IPS DF 6.9 (cell line): ENCODE measurements at places on chromosomes 2 and 18.

GRCh38 chr2:237873897-237874551 lies 14.6 kb downstream of the RAMP1 start:
- DNase-seq: no peak

DNA sequence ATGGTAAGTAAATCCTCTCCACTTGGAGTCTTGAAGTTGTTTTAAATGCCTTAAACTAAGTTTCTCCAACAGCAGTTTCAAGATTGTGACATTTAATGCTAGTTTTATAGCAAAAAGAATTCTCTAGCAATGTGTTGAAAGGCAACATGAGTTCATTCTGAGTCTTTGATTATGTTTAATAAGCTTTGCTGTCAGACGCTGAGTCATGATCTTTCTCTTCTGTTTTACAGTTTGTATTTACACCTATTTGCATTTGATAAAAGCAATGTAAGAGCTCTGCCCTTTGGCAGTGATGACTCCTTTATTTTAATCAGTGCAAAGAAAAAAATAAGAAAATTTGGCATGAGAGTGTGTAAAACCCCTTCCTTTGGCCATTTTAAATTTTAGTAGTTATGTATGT lies 497.7 kb downstream of the STK39 start:
- DNase-seq: no peak

- DNase-seq: no peak
These were observed 68.8 kb downstream of the EMX1 start for GRCh38 chr2:72985891-72986683.

DNA sequence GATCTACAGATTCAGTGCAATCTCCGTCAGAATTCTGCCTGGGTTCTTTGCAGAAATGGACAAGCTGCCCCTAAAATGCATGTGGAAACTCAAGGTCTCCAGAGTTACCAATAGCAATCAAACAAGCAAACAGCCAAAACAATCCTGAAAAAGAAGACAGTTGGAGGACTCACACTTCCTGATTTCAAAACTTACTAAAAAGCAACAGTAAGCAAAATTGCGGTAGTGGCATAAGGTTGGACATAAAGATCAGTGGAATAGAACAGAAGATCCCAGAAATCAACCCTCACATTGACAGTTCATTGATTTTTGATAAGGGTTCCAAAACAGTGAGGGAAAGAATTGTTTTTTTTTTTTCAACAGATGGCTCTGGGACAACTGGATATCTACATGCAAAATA lies 59.7 kb downstream of the NPPC start:
- no peak for DNase-seq

- no peak for DNase-seq
These were observed 1609.3 kb upstream of the ZEB2 start for GRCh38 chr2:146129231-146129630.

DNA sequence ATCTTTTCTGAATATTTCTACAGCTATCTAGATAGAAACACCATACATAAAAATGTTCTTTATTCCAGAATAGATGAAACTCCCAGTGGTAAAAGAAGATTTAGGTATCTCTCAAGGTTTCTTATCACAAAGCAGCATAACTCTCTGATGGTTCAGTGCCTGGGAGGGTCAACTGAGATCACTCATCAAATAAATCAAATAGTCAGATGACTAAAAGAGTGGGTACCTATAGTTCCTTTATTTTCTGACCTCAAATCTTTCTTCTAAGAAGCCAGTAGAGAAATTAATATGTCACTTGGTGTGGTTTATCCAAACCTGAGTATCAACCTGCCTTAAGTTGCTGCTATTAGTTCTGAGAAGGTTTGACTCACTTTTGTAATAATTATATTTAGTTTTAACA lies 120.9 kb downstream of the TMEFF2 start:
- DNase-seq: no peak

DNA sequence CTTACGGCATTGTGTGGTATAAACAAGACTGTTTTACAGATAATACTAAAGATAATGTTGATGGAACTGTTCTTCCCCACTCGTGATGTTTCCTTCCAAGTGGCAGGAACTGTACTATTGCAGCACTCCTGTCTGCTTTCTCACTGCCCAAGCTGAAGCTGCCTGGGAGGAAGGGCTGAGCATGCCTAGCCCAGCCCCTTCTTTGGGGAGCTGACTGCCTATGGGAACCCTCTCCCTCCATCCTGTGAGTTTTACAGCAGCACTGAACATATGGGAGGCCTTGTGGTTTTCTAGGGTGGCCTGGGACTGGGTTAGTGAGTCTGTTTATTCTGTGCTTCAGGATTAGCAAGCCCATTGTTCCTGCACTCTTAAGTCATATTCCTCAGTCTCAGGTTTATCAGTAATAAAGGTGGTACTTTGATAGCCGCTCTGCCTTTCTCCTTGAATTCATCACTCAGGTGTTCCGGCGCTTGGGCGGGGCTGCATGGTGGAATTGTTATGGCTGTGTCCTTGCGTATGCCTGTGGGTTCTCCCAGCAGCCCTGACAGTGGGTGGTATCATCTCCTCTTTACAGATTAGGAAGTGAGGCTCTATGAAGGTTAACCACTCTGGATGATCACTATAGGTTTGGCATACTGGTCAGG lies 379.7 kb downstream of the PTPRM start:
- no peak for DNase-seq

- no peak for DNase-seq
These were observed 22.5 kb upstream of the NEB start for GRCh38 chr2:151756820-151757219.

GRCh38 chr18:55838319-55838718 lies 250.3 kb upstream of the TCF4 start:
- no peak for DNase-seq

GRCh38 chr2:209368914-209369313 lies 54.9 kb upstream of the MAP2 start:
- DNase-seq: no peak

DNA sequence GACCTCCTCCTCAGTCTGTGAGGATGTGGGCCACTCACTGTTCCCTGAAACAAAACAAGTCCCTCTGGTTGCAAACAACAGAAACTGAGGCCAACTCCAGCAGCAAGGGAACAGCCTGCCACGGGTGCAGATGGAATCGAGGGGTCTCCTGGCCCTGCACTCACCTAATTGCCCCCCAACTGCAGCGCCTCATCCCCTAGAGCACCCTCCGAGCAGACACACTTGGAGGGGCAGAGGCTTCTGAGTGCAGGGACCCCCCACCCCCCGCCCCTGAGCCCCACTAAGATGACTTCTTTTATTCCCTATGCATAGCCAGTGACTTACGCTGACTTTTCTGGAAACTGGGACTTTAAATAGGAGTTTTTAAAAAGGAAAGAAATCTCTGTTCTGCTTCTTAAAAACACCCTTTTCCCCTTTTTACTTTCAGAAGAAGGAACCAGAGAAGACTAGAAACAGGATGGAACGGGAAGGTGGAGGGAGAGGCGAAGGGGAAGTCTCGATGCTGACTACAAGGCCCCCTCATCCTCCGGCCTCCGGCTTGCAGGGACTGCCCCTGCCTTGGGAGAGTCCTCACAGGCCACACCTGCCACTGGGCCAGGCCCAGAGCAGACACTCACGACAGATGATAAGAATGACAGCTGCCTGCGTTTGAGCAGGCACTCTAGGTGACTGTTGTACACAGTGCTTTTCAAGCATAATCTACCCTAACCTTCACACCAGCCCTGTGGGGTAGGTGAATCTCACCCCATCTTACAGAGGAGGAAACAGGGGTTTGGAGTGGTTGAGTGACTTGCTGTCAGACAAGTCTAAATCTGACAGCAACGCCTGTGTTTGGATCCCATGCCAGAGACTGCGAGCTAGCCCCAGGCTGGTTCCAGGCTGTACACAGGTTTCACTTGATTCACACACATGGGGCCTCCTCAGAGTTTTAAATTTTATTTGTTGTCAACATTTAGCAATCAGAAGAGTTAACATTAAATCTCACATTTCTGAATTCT lies 28.2 kb upstream of the BIN1 start:
- no peak for DNase-seq

DNA sequence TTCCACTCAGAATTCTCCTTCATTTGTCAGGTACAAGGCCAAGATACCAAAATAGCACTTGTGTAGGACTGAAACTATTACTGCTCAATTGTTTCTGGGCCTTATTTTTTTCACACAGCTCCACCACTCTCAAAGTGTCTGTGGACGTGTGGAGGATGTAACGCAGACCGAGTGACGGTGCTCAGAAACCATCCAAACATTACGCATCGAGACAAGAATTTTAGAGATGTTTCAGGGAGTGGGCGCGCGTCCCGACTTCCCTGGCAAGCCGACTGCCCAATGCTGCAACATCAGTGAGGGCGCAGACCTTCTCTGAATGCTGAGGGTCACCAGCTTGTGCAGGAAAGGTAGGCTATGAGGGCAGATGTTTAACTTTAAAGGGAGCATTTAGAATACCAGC lies 108.4 kb downstream of the GATA6 start:
- no peak for DNase-seq

DNA sequence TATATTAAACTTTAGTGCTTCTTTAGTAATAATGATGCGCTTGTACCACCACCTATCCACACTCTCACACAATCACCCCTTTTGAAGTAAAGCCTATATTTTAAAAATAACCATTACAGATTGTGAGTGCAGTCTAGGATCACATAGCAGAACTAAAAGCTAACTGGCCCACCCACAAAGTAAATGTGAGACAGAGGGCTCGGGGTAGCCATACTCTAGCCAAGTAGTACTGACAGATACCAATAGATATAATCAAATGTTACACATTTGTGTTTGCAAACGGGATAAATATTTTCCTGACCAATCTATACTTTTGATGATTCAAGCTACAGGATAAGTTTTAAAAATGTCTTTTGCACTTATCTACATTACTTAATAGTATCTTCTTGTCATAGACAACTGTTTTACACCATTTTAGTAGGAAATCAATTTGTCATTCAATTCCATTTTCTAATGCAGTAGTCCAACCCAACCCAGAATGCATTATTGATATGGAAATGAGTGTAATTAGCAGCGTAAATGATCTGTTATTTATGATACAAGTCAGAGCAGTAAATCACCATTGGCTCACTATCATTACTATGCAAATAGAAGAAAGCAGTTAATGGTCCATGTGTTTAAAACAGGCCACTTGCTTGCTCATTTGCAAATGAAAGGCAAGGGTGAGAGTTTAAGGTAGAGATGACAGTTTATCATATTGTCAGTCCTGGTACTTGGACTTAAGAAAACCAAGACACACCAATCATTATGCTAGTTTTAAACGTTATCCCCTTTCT lies 111.8 kb downstream of the ERBB4 start:
- no peak for DNase-seq

GRCh38 chr18:57887543-57888383 lies 84.6 kb upstream of the ATP8B1 start:
- no peak for DNase-seq

DNA sequence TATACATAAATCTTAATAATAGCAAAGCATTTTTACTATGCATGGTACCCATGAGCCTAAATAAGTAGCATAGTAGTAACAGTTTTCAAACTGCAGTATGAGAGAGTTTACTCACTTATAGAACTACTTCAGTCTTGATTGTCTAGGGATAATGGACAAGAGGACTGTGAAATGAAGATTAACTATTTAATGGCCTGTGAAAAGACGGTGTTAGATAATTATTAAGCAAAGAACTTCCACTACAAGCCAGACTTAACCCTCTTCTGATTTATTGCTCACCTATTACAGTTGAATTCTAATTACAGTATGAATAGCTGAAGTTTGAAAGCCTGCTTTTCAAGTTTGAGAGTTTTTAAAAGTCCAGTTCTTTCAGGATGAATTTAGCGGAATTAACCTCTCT lies 18.9 kb downstream of the PIK3C3 start:
- no peak for DNase-seq

- DNase-seq: no peak
These were observed 24.5 kb upstream of the LCLAT1 start for GRCh38 chr2:30422444-30423040.

- DNase-seq: no peak
These were observed 167.0 kb downstream of the NDUFA10 start for GRCh38 chr2:239858179-239858578.

DNA sequence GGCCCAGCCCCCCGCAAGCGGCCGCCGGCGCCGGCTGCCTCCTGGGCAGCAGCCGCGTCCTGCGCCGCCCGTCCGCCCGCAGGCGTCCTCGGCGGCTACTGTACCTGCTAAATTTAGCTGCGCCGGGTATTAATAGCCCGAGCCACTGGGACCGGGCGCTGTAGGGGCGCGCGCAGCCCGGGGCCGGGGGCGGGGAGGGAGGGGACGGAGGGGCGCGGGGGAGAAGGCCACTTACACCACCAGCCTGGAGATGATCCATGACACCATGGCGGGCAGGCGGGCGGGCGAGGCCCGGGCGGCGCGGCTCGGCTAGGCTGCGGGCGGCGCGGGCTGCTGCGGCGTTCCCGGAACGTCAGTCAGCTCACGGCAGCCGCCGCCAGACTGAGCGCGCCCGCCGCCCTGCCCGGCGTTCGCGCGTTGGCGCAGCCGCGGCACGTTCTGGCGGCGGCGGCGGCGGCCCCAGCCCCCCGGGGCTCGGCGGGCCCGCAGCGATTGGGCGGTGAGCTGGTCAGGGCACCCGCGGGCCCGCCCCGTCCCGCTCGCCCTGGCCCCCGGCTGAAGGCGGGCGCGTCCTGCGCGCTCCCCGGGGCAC lies at the start of gene REEP1:
TSS of gene REEP1 (minus strand) at position 383 of the 592 bp plus-strand sequence. CDS start at position 267, 116 bp downstream.
- no peak for DNase-seq

DNA sequence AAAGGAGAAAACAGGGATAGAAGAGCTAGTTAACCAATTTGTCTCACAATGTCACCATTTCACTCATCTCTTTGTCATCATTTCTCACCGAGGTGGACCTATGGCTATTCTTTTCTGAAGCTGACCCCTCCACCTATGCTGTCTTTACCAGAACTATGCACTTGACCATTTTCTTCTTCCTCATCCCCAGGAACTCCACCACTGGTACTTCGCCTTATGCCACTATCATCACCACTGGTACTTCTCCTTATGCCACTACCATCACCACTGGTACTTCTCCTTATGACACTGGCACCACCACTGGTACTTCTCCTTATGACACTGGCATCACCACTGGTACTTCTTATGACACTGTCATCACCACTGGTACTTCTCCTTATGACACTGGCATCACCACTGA lies 745.8 kb upstream of the CHAC2 start:
- DNase-seq: no peak

GRCh38 chr2:20762945-20763683 lies 59.8 kb downstream of the LDAH start:
- no peak for DNase-seq

- DNase-seq: no peak
These were observed 64.2 kb downstream of the SCG2 start for GRCh38 chr2:223537651-223538601.

- DNase-seq: no peak
These were observed 182.9 kb downstream of the IKZF2 start for GRCh38 chr2:212968284-212969081.

DNA sequence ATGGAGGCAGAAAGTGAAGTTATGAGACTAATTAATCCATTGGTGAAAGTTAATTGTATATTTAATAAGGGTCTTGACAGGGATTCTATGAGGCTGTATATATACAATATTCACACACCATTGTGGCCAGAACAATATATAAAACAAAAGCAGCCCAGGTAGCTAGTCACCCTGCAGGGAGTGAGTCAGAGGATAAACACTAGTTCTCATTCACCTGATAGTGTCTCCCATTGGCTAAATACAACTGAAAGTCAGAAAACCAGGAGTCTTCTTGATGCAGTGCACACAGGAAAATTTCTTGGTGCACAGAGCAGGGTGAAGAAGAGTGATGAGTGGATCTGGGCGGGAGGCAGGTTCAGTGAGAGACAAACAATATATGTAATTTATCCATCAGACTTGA lies 465.2 kb downstream of the ERBB4 start:
- DNase-seq: no peak

- DNase-seq: no peak
These were observed 183.7 kb downstream of the GFPT1 start for GRCh38 chr2:69203166-69203985.
